Fibroblast of lung (primary cell): ENCODE measurements at places on chromosomes 3 and 15.

- DNase-seq: peak; percentile 72
These were observed 26.2 kb downstream of the CRTAP start for GRCh38 chr3:33139996-33140395.

GRCh38 chr3:171306631-171307030 lies 153.6 kb downstream of the TNIK start:
- peak; percentile 99 for DNase-seq

DNA sequence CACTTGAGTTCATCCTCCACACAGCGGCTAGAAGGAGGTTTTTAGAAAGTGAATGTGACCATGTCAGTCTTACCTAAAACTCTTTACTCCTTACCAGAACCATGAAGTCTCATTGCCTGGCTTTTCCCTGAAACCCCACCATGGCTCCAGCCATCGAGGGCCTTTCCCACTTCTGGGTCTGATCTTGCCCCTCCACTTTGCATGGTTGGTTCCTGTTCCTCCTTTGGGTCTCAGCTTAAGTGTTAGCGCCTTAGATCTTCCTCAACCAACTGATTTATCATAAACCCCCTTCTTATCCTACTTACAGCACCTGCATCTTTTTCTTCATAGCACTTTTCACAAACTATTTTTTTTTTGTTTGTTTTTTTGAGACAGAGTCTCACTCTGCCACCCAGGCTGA lies 45.9 kb upstream of the ULK4 start:
- no peak for DNase-seq

DNA sequence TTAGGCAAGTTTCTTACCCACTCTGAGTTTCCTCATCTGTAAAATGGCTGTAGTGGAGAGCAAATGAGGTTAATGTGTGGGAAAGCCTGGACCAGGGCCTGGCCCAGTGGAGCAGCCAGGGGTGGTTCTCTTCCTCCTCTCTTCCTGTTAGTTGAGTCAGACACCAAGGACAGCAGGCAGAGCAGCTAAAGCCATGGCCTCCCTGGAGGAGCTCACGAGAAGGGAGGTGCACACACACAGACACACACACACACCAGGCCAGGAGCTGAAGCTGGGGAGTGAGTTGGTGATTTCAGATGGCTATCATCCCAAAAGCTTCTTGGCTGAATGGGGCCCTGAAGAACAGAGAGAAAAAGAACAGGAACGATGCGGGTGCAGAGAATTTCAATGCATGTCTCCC lies 33.2 kb upstream of the TSPAN3 start:
- peak; percentile 5 for DNase-seq

- DNase-seq: no peak
These were observed 235.8 kb upstream of the ALCAM start for GRCh38 chr3:105130911-105131310.
